ENCODE measurements at places on chromosomes 4 and X.

DNA sequence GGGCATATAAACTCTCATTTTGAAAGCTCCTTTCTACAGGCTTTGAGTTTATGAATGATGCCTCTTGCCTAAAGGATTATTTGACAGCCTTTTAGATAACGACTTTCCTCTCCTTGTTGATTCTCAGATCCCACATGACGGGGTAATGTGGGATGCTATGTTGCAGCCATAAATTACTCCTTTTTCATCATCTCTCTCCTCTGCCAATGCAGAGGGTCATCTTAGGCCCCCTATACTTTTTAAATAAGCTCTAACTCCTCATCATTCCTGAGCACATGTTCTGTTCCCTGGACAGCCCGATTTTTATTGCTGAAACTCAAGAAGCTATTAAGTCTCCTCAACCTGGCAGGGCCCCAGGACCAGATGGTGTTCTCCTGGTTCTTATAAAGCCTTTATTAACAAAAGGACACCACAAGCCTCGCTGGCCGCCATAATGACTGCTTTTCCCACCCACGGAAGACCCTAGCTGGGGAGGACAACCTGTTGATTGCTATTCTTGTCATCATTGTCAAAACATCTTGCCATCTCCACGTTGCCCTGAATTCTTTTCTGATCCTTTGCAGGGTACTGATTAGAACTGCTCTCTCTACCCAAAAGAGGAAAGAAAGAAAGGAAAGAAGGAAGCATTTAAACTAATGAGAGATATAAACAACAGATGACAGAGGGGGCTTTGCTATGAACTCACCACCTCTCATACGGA, 150.7 kb downstream of the DHX15 start:
- DNase-seq: no peak

DNA sequence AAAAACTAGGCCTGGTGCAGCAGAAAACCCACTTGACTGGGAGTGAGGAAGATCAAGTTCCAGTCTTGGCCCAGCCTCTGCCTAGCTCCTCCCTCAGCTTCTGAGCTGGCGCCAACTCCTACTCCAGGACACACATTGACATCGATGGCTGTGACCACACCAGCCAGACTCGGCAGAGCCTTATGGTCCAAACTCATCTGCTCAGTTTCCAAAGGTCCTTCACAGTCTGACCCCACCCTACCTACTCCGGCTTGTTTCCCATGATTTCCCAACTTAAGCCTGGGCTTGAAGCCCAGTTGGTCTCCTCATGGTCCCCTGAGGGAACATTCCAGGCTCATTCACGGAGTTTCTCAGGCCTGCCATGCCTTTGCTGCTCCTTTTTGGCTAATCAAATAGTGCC, 10.1 kb downstream of the ELF4 start:
- no peak for DNase-seq

- DNase-seq: no peak
Observed at GRCh38 chr4:168550064-168550766, 53.4 kb downstream of the PALLD start.

- peak; percentile 0 for DNase-seq
Observed at GRCh38 chrX:121308276-121308805, 260.9 kb downstream of the GLUD2 start.

GRCh38 chr4:139642364-139642763, 23.3 kb upstream of the MGST2 start:
- DNase-seq: no peak

DNA sequence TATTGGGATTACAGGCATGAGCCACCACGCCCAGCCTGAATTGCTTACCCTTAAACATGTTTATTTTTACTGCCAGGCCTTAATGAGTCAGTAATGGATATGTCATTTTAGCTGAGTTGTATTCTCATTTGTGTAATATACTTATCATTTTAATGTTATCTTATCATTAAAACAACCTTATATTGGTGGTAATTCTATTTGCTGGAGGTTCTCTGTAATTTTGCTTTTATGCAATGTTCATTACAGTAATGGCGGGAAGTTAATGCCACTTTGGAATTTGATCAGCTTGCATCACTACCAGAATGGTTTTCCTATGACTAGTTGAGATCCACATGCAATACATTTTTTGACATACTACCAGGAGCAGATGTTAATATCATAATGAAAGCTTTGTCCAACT, 6.3 kb upstream of the PGAM4 start:
- DNase-seq: no peak

DNA sequence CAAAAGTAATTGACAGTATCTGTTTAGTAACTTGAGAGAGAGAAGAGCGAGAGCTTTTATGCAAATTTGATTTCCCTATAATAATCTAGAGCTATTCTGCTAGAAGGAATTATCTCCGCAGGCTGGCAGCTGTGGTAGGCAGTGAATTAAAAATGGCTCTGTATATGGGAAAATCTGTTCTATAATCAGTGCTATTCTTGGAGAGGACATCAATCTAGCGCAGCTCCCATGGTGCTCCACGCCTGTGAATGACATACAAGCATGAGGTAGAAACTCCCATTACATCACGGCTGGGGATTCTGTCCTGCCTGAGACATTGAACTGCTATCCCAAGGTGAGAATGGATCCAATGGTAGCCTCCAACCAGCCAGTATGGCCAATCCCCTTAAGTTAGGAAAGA, 179.0 kb downstream of the DHX15 start:
- no peak for DNase-seq

DNA sequence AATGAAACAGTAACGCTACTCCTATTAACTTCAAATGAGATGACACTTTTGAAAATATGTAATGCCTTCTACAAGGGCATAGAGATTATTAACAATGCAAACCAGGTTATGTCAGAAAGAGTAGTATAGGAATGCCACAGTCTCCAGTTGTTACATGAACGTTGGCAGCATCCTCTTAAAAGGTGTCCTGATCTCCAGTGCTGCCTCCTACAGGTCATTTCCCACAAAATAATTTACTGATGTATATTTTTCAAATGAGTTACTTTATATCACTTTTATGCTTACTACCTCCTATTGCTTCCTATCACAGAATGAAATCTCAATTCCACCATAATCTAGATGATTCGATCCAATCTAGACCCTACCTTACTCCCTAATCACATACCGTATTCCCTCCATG, 195.2 kb upstream of the EPHA5 start:
- no peak for DNase-seq

DNA sequence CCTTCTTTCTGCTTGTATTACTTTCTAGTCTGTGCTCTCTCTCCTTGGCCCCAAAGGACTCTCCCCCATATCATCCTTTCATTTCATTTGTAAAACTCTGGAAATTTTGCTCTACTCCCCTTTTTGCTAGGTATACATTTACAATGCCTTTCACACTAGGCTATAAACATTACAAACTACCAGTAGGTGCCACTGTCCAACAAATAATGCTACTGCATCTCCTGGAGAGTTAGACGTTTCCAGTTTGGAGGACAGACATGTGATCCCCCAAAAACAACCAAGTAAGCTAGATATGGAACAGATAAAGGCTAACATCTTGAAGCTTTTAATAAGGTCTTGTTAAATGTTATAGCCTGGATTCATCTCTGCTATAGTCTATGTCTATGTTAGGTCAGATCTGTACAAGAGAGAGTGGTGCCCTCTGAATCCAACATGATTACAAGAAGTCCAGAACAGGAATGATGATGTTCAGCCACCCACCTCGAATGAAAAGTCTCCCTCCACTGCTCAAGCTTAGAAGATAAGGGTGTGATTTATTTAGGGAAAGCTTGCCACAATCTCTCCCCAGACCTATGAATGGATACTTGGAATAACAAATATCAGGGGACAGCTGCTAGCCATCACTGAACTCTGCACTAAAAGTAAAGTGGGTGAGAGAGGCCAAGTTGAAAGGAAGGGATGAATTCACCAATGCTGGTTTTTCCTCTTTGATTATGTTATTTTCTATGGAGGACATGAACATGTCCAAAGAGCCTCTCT, 14.3 kb downstream of the CBR4 start:
- DNase-seq: no peak

- DNase-seq: no peak
Observed at GRCh38 chrX:76850851-76851250, 423.3 kb downstream of the MAGEE1 start.

GRCh38 chrX:821327-822107, 190.9 kb downstream of the SHOX start:
- no peak for DNase-seq

DNA sequence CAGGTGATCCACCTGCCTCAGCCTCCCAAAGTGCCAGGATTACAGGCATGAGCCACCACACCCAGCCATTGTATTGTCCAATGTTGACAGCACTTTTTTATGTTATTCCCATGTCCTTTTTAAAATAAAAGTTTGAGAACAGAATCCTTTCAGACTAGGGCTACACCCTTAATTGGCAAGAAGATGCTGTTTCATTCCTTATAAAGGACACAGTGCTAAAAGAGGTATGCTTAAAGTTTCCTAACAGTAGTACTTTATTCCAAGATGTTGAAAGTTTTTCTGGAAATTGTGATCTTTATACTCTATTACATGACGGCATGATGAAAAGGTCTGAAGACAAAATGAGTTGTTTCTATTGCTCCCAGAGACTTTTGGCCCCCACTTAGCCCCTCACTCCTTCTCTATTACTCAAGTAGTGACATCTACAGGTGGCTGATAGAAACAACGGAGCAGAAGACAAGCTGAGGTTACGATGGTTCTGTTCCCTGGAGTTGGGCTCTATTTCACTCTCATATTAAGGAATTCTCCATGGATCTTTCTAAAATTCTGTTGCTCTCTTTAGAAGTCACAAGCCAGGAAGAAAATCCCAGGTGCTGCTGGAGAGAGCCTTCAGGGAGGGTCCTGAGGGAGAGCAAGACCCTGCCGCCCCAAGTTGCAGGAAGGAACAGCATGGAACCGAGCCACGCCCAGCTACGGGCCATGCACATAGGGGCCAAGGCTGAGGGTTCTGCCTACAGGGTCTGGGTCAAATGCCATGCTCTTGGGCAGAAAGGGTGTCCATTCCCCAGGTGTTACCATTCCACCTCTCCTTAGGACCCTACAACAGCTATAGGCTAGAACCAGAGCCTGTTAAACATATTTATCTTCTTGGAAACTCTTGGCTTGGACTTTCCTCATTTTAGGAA, 22.8 kb downstream of the RPL9 start:
- DNase-seq: no peak

DNA sequence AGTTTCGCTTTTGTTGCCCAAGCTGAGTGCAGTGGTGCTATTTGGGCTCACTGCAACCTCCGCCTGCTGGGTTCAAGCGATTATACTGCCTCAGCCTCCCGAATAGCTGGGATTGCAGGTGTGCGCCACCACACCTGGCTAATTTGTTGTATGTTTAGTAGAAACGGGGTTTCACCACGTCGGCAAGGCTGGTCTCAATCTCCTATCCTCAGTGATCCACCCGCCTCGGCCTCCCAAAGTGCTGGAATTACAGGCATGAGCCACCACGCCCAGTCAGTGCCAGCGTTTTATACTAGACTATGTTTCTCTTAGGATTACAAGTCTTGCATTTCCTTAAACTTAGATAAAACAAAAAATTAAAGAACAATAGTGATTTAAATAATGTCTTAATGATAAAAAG, 13.0 kb downstream of the KLF3 start:
- DNase-seq: no peak

DNA sequence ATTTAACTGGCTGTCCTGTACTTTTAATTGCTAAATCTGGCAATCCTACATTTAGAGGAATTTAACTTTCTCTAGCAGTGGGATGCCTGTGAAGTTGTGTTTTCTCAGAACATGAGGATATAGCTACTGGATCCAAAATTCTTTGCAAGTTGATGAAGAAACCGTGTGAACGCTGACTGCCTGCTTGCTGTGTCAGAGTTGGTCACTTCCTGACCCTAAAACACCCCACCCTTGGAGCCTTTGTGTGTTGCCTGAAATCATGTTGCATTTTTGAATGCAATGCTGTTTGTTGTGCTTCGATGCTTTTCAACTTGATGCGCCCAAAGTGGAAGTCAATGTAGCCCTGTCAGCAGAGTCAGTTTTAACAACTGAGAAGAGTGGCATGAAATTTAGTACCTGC, 211.2 kb downstream of the ANK2 start:
- no peak for DNase-seq

GRCh38 chrX:42869011-42869410, 91.0 kb upstream of the PPP1R2C start:
- no peak for DNase-seq

- no peak for DNase-seq
Observed at GRCh38 chrX:65502618-65503017, 32.0 kb downstream of the LAS1L start.

GRCh38 chr4:183503497-183504063, 1.3 kb upstream of the ING2 start:
- no peak for DNase-seq

DNA sequence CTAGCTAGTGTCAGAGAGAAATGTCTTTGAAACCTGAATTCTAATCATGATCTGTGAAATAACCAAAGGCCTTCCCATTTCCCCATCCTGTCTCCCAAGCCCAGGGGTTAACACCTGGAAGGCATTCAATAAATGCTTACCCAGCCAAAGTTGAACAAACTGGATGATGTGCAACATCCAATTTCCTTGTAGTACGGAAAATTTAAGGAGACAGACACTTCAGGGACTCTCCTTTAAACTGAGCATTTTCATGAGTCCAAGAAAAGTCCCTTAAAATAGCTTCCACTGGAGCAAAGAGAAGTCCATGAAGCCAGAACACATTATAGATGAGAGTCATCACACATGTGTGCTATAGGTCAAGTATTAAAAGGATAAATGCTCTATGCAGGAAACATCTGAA, 271.2 kb downstream of the RAB28 start:
- no peak for DNase-seq

DNA sequence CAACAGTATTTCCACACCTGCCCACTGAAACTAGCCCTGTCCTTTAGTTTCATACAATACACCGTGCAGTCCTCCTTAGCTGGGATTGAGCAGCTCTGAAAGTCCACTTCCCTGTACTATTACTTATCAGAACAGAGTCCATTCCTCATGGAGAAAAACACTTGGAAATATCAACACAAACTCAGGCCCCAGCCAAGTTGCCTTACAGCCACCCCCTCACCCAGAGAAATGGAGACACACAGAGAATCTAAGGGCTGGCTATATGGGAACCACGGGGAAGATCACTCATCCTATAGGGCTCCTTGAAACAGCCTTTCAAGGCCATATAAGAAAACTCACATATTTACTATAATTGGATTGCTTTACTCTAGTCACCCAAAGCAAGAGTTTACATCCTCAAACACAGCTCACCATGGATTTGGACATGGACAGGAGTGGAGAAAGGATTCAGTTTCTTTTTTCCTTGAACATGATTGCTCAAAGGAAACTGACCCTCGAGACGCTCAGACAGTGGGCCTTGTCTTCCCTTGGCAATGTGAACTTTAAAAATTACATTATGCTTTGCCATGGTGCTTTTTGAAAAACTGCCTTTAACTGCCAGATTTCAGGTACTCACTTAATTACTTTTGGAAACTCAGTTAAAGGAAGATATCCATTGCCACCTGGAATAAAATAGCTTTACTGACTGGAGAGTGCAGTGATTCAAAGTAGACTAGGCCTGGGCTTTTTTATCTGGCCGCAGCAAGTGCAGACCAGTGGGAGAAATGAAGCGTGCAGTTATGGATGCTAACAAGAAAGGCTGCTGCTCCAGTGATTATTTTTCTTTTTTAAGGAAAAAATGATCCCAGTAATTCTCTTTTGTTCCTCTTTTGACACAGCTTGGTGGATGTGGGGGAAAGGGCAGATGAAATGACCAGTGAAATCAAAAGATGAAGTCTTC, 1.6 kb downstream of the SCARB2 start:
- DNase-seq: no peak

- DNase-seq: no peak
Observed at GRCh38 chr4:40255393-40256281, 58.8 kb downstream of the RHOH start.
